DMS 273 treated with DMSO at 0.1 percent for 48 hours (cell line): ENCODE measurements at places on chromosomes 3 and 15.

DNA sequence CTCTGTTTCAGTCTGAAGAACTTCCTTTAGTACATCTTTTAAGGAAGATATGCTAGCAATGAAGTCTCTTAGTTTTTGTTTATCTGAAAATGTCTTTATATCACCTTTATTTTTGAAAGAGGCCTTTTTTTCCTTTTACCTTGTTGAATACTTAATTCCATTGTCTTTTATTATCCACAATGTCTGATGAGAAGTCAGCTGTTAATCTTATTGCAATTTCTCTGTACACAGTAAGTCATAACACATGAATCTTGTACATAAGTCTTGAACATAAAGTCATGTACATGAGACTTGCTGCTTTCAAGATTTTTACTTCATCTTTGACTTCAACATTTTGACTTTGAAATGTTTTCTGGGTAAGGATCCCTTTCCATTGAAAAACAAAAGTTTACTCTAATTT, 424.3 kb upstream of the ATP10A start:
- no peak for DNase-seq

DNA sequence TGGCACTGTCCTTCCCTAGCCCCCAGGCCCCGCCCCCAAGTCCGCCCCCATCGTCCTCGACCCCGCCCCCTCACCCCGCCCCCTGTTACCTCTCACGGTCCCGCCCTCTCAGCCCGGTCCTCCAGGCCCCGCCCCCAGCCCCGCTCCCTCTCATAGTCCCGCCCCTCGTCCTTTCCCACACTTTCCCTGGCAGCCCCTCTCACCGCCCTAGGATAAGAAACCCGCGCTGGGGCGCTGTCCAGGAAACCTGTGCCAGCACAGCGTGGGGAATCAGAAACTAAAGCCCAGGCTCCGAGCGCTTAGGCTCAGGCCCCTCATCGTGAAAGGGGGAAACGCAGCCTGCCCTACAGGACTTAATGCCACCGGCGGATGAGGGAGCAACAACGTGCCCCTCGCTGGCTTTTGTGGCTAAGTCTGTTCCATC, 20.9 kb downstream of the TRPM1 start:
- DNase-seq, result no peak

GRCh38 chr15:82566690-82567089, 26.4 kb upstream of the RPS17 start:
- no peak for DNase-seq

GRCh38 chr3:145243875-145244274, 917.1 kb downstream of the PLOD2 start:
- DNase-seq, result no peak

DNA sequence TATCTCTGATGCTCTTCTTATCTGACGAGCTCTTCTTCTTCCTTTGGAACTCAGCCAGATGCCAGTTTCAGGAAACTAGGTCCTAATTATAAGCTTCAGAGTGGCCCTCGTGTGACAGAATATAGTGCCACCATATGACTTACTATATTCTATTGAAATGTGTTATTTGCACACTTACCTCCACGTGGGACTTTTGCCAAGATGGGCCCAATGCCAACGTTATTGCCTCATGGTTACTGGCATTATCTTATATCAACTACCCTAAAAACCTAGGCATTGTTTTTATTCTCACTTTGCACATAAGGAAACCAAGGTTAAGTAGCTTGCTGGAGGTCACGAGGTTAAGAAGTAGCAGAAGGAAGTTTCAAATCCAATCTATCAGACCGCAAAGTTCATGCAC, 71.3 kb upstream of the SLCO3A1 start:
- DNase-seq, result no peak

DNA sequence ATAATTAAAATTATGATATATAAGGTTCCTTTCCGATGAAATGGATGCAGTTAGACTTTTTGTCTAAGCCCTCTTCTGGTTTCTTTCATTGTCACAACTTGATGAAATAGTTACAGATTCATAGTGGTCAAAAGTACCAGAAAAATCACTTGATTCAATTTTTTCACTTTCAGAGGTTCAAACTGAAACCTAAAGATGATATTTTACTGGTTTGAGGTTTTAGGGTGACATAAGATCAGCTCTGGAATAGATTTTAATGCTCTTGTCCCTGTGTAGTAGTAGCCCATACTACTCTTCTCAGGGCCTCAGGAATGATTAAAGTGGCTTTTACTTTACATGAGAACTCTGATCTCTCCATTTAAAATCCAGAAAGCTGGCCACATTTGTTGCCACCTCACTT, 479.1 kb upstream of the ZNF717 start:
- DNase-seq, result no peak

GRCh38 chr3:51386159-51386851, 1.2 kb downstream of the MANF start:
- no peak for DNase-seq

DNA sequence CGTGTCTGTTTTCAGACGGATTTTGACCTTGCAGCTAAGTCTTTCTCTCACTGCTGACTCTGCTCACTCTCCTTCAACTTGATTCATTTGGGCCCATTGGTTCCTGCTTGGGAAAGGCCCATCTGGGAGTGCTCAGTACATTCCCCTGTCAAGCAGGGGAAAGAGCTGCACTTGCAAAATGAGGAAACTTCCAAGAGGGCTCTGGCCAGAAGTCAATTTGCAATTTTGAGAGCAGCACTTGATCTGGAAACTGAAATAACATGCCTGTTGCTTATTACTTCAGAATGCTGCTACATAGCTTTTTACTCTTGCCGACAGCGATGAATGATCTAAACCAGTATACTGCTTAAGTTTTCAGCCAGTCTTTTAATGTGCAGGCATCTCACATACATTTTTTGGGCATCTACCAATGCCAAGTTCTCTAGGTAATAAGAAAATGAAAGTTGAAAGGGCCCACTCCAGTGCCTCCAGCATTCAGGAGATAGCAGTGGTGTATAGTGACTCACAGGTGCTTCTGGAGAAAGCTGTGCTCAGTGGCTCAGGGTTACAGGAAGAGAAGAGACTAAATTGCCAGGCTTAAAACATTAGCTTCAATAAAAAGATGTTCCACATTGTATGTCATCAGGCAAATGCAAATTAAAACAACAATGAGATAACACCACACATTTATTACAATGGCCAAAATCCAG, 70.1 kb upstream of the RORA start:
- DNase-seq, result no peak

- DNase-seq, result no peak
Measured at GRCh38 chr3:189772584-189772983, 141.4 kb downstream of the TP63 start.

- no peak for DNase-seq
Measured at GRCh38 chr15:42084465-42085235, 9.7 kb downstream of the PLA2G4D start.

- no peak for DNase-seq
Measured at GRCh38 chr3:66320390-66320789, 99.6 kb downstream of the SLC25A26 start.

DNA sequence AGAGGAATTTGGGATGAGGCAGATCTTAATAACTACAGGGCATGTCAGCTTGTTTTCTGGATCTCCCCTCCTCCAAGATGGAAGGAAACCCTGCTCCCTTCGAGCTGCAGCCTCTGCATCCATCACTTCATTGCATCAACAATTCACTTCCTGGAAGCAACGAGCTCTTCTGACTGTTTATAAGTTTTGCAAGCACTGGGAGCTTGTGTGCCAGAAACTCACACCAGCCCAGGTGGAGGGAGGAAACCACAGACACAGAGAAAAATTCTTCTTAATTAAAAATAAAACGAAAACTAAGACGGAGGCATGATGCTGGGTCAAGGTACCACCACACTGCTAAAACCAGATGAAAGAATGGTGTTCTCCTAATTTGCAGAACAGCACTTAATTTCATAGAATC, 10.6 kb downstream of the LRIG1 start:
- no peak for DNase-seq

GRCh38 chr3:108471426-108471825, 39.0 kb downstream of the MYH15 start:
- DNase-seq, result no peak

- no peak for DNase-seq
Measured at GRCh38 chr3:55771503-55771902, 284.4 kb upstream of the WNT5A start.

DNA sequence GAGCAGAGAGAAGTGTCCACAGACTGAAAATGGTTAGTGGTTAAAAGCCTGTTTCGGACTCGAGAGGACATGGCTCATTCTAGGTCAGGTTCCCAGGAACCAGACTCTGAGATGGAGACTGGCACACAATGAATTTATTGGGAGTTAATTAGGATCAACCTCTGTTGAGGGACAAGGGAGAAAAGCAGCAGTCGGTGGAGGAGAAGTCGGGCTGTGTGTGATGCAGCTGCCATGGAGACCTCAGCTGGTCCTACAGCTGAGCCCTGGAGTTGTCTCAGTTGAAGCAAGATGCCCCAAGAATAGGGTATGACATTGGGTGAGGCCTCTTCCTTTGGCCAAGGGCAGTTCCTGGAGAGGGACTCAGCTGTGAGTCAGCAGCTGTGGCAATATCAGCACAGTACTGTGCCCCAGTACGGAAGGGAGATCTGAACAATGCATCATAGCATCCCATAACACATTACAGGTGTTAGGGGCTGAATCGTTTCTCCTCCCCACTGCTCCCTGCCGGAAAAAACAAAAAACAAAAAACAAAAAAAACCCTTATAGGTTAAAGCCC, 105.4 kb downstream of the ABHD5 start:
- DNase-seq, result no peak

DNA sequence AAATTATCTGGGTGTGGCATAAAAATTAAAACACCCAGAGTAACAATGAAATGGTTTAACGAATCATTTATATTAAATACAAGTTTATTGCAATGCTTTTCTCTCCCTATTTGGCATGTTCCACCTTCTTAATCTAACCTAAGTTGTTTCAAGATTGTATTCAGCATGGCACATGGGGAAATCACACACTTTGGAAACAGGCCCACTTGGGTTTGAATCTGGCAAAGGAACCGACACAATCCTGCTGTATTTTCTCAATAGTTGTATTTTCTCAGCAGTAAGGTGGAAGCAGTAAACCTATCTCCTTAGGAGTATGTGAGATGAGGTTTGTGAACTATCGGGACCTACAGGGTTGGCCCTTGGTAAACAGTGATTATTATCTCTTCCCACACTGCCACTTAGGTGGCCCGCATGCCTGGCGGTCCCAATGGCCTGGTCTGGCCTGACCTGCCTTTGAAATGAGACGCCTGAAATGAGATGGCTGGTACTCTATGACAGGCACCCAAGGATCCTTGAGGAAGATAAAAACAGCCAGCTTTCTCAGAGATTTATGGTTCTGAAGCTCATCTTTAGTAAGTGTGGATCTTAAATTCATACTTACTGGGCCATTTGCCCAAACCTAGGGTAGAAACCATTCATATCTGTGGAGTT, 45.3 kb upstream of the VILL start:
- no peak for DNase-seq

DNA sequence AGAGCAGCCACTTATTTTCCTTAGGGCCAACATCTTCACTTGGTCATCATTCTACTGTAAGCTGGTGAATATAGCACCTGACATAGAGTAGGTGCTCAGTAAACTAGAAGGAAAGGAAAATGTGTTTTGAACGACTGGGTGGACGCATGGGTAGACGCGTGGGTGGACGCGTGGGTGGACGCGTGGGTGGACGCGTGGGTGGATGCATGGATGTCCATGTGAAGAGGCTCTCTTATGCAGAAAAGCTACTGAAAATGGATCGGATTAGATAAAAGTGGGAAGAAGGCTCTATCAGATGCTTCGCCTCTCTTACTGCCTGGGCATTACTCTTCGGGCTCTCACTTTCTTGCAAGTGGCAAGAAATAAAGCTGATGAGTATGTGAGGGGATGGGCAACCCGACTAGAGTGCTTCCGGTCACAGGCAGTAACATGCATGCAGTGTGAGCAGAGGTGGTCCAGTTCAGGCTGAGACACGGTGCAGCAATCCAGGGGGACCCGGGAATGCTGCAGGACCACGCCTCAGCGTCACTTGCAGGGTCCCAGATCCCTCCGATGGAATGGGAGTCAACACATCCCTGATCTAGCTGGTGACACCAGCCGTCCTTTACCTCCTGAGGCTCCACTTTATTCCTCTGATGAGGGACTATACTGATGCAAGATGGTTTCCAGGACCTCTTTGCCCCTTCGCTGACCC, 138.0 kb upstream of the MEF2A start:
- no peak for DNase-seq

- DNase-seq, result no peak
Measured at GRCh38 chr3:16529264-16529663, 15.8 kb upstream of the RFTN1 start.

DNA sequence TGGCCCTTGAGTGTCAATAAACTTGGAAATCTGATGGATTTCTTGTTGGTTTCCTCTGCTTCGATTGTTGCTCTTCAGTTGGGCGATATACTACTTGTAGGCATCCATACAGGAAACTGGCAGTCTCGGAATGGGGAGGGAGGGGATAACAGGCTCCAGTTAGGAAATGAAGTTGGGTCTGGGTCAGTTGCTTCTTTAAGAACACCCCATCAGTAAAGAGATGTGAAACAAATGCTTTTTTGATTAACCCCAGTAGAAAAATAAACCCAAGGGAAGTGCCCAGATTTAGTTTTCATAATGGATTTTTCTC, 681 bp downstream of the CHMP2B start:
- DNase-seq, result no peak

DNA sequence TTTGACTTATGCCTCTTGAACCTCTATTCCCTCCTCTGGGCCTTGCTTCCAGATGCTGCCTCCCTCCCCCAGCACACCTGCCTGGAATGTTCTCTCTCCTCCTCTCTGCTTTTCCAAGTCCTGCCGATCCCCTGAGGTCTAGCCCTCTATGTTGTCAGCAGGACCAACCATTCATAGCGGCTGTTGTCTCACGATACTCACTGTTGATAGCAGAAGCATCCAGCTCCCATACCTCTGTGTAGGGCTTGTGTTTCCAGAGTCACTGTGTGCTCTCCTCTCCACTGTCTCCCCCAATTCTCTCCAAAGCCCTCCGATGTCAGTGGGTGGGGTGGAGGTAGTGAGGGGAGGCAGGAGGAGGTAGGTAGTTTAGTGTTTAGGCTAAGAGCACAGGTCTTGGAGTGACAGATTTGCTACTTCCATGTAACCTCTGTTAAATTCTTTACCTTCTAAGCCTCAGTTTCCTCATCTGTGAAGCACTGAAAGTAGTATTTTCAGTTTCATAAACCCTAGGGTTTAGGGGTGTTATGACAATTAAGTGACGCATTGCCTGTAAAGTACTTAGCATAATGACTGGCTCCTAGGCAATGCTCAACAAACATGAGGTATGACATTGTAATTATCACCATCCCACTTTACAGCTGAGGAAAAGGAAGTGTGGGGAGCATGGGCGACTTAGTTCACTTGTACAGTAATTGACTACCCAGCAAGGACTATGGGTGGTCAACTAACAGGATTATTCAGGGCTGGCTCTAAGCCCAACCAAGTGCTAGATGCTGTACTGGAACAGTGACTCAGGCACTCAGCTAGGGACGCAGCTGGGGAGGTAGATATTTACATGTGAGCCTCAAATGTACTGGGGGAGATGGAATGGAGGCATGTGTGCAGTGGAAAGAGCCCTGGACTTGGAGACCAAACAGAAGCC, 122.8 kb downstream of the CACNA1D start:
- DNase-seq, result no peak

DNA sequence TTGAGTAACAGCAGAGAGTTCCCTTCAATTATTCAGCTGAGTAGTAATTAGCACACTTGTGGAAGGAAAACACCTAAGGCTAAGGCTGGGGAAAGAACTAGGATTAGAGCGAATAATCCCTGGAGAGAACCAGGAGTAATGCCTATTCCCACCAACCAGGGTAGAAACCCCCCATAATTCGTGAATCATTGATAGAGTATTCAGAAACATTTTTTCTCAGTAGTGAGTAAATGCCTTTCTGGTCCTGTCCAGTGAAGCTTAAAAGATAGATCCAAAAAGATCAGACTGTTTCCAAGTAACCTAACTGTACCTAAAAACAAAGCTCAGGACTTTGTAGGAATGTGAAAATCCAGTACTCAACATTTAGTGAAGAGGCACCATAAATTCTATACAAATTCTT, 71.2 kb downstream of the DGKG start:
- no peak for DNase-seq
